Activated T-helper 2 cell treated with anti-CD3 and anti-CD28 coated beads, Interferon-gamma antibody, Interleukin-2, Interleukin-4, amounts not matched to agents 10 μg/mL and 5 μg/mL and 100 μg/mL, durations not matched to agents 14 hours and 24 hours and 36 hours (primary cell): ENCODE measurements at places on chromosomes 7 and 10.

- DNase-seq: no peak
Measured at GRCh38 chr10:17453373-17454091, 863 bp downstream of the ST8SIA6 start.

DNA sequence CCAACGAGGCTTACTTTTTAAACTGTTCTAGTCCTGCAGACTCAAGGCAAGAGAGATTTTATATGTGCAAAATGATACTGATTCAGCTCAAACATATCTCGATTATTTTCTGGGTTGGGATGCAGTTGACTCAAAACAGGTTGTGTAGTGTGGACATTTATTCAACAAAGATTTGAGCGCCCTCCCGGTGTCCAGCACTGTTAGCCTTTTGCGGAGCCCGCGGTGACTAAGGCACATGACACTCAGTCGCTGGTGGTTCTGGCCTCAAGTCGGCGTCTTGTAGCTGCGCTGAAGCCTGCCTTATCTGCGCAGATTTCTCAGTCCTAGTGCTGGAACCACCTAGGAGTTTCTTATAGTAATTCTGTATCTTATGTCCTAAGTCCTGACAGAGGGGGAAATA, 938 bp upstream of the CADPS2 start:
- DNase-seq: no peak

GRCh38 chr10:3048119-3049019, 19.0 kb upstream of the PFKP start:
- no peak for DNase-seq

- no peak for DNase-seq
Measured at GRCh38 chr7:129150199-129150996, 5.9 kb downstream of the TSPAN33 start.

DNA sequence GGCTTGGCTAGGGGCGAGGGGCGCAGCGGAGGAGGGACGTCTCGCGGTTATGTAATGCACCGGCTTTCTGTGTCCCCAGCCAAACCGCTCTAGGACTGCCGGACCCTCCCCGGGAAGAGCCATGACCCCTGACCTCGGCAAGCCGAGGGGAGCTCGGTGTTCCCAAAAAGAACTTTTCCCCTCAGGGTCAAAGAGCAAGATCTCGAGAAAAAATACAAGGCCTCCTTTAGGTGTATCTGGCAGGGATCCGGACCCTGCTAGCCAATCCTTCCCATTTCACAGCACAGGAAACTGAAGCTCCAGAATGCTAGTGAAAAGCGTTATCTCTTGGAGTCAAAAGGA, 590 bp upstream of the SLC16A12 start:
- no peak for DNase-seq
